CD4-positive, alpha-beta T cell treated with Interleukin-4 for 1 hour (primary cell): ENCODE measurements at places on chromosomes 3 and 15.

DNA sequence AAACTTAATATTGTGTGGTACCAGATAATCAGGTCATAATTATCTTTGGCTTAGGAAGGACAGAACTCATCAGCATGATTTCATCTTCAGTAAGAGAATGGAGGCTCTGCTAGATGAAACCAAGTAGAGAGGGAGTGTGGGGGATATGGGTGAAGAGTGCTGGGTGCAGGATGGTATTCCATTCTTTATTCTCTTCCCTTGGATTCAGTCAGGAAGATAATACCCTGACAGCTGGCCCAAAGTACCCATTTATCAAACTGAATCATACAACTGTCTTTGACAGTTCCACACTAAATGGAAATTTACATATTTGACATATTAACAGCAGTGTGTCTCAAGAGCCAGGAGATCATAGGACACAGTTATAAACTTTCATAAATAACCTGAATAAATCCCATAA, 44.7 kb downstream of the GOLIM4 start:
- no peak for DNase-seq

GRCh38 chr3:42710323-42711021, 7.9 kb upstream of the HHATL start:
- DNase-seq, result peak; percentile 5

GRCh38 chr3:65829228-65829627, 209.5 kb downstream of the MAGI1 start:
- no peak for DNase-seq

DNA sequence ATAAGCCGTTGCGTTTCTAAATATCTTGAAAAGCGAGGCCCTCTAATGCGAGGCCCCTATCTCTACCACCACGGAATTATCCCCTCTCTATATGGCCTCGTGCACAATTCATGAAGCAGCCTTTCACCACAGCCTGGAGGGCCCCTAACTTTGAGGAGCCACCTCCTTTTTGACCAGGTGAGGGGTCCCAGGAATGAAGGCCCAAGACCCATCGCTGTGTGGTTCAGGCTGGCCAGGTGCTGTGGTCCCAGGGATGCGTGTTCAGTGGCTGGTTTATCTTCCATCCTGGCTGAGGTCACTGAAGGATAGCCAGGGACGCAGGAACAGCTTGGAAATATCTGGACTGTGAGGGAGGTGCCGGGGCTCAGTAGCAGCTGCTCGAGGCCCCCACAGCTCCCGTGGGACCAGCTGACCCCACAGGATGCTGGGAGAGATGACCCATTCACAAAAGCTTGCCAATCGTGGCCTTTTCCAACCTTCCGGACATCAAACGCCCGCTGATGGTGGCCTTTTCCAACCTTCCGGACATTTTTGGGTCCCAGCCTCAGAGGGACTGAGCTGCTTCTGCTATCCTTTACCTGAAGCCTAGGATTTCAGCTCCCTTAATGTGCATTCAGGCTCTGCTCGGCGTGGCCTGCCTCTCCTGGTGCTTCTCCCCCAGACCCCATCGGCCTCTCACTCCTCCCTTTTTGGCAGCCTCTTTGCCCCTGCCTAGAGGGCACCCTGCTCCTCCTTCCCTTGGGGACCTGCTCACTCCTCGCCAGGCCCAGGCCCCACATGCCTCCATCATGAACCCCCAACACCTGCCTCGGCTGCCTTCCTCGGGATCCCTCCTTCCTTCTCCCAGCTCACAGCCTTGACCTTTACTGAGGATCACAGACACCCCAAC, 140.9 kb downstream of the CHSY1 start:
- no peak for DNase-seq

- peak; percentile 93 for DNase-seq
Observed at GRCh38 chr3:169771497-169772304, 1.5 kb upstream of the MYNN start.

DNA sequence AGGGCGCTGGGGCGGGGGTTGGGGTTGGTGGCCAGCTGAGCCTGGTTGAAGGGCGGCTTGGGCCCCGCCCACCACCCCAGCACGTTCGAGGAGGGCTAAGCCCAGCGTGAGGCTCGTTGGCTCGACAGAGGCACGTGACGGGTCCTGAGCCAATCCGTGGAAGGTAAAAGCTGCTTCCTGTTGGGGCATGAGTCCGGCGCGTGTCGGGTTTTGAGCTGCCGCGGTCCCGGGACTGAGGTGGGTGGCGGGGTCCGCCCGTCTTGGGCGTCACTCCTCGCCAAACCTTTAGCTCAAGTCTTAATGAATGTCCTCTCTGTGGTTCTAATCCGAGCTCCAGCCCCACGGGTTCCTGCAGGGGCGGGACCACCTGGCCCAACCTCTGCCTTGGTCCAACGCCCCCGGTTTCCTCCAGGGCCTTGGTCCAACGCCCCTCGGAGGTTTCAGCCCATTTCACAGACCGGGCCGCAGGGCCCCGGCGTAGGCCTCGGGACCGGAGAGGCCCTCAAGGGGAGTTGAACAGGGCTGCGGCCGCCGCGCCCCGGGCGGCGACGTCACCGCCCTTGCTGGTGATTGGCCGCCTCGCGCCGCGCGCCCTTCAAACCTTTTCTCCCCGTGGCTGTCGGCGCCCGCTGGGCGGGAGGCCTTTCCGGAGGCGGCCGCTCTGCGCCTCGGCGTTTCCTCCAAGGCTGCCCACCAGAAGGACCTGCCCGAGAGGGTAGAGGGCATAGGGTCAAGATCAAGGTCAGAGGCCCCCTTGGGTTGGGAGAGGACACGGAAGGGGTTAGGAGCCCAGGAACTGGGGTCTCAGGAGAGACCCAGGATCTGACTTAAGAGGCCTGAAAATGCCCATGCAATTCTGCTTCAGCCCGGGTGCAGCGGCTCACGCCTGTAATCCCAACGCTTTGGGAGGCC, at the start of gene RCCD1:
TSS of gene RCCD1 (plus strand) at position 173 of the 912 bp plus-strand sequence. CDS start 1,851 bp downstream, outside the sequence.
- DNase-seq, result peak; percentile 92

- no peak for DNase-seq
Observed at GRCh38 chr15:39127925-39128617, 452.8 kb upstream of the THBS1 start.

GRCh38 chr15:96274698-96275097, 55.8 kb upstream of the NR2F2 start:
- no peak for DNase-seq

GRCh38 chr3:20401253-20401652, 215.2 kb upstream of the SGO1 start:
- no peak for DNase-seq

GRCh38 chr3:64502284-64502683, 185.5 kb downstream of the ADAMTS9 start:
- no peak for DNase-seq

DNA sequence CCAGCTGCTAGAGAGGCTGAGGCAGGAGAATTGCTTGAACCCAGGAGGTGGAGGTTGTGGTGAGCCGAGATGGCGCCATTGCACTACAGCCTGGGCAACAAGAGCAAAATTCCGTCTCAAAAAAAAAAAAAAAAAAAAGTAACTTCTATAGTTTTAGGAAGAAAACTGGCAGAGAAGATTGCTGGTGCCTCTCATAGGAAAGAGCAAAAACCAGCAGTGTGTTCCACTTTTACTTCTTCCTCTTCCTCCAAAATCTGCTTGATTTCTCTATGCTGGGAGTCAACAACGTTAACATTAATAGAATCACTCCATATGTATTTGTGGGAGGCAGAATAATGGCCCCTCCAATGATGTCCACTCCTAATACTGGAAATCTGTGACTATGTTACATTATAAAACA, 12.5 kb upstream of the NR1D2 start:
- DNase-seq, result no peak

DNA sequence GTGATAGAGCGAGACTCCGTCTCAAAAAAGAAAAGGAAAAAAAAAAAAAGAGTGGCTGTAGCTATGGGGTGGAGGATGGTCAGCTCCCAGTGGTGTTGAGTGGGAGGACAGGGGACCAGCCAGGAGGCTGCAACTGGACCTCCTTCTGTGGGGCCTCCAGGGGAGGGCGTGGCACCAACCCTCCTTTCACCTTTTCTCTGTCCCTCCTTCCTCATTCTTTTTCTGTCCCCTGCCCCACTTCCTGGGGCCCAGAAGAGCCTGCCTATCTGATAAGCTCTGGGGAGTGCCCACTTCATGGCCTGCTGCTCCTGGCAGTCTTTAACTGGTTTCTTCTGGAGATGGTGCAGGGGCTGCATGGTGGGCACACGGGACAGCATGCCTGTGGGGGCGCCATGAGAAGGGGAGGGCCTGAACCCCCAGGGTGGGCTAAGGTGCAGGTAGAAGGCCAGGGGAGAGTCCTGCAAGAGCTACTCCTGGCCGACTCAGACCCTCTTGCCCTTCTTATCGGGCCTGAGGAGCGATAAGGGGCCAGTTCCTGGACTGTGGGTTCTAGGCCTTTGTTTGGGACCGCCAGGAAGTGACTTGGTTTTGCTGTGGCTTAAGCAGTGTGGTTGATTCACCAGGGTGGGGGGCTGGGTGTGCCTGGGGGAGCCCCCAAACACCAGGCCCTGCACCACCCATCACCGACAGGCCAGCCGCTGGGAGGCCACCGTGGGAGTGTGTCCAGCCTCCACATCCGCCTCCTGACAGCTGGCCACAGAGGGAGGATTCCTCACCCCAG, 49.4 kb upstream of the FLNB start:
- no peak for DNase-seq

DNA sequence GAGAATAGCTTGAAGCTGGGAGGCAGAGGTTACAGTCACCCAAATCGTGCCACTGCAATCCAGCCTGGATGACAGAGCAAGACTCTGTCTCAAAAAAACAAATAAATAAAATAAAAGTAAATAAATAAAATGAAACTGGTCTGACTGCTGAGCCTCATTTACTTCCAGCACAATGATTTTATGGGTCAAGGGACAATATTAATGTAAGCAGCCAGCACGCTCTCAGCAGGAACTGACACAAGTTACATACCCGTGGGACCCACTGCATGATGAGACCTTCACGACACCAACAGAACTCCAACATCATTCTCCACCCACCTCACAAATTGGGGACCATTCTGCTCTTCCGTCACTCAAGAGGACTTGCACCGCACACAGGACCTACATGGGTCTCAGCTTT, 230.3 kb downstream of the MAGI1 start:
- DNase-seq, result no peak

DNA sequence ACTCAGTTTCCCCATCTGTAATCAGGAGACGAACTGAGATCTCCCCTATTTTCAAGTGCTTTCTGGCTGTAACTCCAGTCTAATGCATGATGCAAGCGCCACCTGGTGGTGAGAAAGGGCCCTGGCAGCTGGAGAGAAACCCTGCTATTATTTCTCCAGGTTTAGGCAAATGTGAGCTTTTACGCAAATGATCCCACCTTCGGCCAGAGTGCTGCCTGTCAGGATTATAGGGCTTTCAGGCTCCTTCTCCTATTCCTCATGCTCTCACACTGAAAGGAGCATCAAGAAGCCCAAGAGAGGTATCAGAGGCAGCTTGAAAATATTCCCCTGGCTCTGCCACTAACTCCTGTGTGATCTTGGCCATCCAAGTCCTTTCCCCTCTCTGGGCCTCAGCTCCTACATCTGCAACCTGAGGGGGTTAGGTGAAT, 93.9 kb upstream of the RASGRF1 start:
- peak; percentile 59 for DNase-seq

DNA sequence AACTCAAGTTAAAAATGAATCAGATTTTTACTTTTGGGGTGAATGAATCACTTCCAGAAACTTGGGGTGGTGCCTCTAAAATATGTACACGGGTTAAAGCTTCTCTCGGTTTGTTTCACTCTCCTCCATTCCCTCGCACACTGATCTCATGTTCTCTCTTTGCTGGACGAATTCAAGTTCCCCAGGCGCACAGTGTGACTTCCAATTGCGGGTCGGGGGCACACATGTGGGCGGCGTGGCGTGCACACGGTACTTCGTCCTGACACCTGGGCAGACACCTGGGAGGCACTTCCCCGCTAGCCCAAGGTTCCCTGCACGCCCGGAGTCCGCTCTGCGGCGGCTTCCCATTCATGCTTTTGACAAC, 692 bp downstream of the SCAANT1 start:
- no peak for DNase-seq

DNA sequence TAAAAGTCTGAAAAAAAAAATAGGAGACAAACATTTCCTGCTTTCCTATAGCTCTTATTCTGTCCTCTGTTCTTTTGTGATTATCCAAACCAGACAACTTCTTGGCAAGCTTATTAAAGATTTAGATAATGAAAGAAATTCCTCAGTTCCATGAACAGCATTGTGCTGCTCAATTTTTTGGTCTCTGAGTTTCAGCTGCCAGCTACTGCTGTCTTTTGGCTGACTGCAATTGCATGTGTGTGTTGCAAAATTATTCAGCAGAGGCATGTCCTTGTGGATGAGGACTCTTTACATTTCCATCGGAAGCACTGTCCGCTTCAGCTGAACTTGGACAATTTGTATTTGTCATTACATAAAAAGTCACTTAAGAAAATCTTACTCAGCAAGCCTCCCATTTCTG, 397.3 kb upstream of the RASGRP1 start:
- DNase-seq, result no peak

- DNase-seq, result peak; percentile 8
Observed at GRCh38 chr15:37134699-37135131, 34.4 kb upstream of the MEIS2 start.

GRCh38 chr3:167783781-167784180, 48.3 kb downstream of the SERPINI1 start:
- no peak for DNase-seq

- DNase-seq, result no peak
Observed at GRCh38 chr3:23254282-23254681, 51.2 kb downstream of the UBE2E2 start.

- no peak for DNase-seq
Observed at GRCh38 chr3:149662240-149662887, 4.5 kb upstream of the WWTR1 start.

GRCh38 chr3:141279077-141279967, 47.7 kb downstream of the PXYLP1 start:
- DNase-seq, result peak; percentile 62

DNA sequence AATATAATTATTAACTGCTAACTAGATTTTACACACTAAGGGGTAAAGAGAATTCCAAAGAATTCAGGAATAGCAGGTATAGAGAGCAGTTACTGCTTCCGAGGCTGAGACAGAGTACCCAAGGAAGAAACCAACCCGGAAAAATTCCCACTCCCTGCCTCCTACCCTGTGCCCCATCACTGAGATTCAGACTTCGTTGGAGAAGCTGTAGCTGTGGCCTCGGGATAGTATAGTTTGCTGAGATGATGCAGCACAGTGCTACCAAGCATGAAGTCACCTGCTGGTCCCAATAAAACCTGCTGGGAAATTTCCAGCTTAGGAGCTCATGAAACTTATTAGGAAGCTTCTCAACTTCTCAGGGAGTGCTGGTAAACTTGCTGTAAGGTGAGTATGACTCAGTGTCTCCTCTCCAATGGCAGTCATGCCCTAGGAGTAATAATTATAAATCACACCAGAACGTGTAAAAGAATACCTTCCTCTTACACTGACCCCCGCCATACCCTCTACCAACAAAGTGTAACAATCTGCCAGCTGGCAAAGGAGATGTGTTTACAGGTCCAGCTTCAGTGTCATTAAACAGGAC, 215.2 kb upstream of the ROBO2 start:
- DNase-seq, result no peak
